ENCODE measurements at places on chromosomes 5 and 9.

- DNase-seq: no peak
These were observed 250.2 kb upstream of the GAS1 start for GRCh38 chr9:87197349-87198130.

DNA sequence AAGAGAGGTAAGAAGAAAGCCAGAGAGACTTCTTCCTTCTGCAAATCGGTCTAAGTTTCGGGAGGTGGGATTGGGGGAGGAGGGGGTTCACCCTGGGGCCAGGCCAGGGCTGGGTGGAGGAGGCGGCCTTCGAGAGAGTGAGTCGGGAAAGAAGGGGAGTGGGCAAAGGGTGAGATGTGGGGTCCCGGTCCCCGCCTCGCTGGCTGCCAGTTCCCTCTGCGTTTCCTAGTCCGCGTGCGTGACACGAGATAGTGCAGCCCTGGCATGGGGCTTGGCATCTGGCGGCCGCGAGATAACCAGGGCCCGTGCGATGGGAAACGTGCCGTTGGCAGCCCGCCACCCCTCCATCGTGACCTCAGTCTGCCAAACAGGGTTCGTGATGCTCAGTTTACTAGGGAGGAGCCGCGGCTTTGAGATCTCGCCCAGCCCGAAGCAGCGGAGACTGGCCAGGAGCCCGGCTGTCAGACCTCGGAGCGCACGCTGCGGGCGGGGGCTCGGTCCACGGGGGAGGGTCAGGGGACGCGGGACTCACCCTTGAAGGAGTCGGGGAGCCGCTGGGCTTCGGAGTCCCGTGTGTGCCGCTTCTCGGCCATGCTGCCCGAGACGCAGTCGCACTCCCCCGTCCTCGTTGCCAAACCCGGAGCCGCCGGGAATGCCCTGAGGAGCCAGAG is at the start of gene STOM:
STOM (minus strand) TSS at position 656 of the 671 bp plus-strand sequence; CDS start at position 593, 63 bp downstream.
- peak; percentile 45 for DNase-seq

DNA sequence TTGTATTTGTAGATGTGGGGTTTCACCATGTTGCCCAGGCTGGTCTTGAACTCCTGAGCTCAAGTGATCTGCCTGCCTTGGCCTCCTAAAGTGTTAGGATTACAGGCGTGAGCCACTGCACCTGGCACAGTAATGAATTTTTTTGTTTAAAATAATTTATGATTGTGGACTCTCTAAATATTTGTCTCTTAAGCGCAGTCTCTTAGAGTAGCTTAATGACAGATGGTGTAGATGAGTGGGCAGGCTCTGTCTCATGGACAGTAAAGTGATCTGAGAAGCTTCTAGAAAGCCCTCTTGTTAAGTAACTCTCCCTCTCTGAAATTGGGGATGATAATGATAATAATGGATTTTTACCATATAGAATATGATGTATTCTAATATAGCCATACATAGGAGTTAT is 47.5 kb upstream of the KIAA1958 start:
- no peak for DNase-seq

- DNase-seq: no peak
These were observed 311.7 kb downstream of the TRIM36 start for GRCh38 chr5:114857941-114858551.

DNA sequence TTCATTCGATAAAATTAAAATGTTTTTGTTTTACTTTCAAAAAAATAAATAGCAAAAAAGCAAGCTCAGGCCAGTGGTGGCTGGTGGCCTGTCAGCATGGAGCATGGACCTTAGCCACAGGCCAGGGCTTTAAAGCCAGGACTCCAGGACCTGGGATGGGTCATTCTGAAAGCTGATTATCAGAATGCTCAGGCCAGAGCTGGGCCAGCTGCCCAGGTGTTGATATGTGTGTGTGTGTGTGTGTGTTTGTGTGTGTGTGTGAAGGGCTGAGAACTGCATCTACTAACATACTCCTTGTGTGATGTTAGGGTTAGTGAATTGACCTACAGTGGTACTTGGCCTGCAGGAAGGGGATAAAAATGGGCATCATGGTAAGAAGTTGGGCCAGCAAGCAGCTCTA is 21.5 kb downstream of the PALM2AKAP2 start:
- no peak for DNase-seq

DNA sequence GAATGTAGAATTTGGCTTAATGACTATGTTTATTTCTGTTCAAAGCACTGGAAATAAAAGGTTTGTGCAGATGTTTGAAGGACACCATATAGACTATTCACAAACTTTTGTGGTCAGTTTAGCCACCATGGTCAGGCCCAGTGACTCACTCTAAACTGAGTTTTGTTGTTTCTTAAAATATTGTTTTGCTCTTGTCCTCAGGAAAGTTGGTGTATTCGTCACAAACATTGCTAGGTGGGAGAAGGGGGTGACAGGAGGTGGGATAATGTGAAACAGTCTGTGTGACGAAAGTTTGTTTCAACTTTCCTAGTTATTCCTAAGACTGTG is 35.0 kb upstream of the LIFR start:
- DNase-seq: no peak

- DNase-seq: no peak
These were observed 92.5 kb downstream of the FBXO38 start for GRCh38 chr5:148476302-148476701.

DNA sequence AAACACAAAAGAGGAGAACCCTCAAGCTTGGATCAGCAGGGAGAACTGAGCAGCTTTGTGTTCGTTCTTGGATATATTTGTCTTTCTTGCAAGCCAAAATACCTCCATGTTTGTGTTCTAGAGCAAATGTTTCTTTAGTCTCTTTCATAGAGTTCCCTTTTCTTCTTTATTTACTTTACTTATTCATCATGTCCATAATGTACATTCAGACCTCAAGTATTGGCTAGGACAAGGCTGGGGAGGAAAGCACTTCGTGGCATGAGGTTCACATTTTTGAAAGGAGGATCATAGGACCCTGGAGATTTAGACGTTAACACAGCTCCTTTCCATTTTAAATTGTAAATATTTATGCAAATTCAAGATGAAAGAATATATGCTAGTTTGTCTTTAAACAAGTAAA is 590.2 kb upstream of the MEF2C start:
- DNase-seq: no peak

GRCh38 chr9:36924071-36924470 is 110.0 kb downstream of the PAX5 start:
- DNase-seq: peak; percentile 83

DNA sequence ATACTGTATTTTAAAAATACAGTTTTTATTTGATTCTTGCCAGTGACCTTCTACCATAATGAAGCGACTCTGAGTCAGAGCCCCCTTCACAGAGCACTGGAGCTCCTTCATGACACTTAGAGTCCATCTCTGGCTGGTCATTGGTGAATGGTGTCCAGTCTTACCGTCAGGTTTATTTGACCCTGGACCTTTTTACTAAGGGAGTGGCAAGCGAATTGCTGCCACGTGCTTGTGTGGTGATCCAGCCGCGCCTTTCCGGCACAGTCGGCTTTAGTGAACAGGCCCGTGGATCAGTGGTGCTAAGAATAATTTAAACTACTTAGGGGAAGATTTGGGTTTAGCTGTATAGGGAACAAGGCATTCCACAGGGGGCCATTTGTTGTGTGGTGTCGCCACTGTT is 48.5 kb downstream of the PRRC2B start:
- DNase-seq: no peak

- DNase-seq: no peak
These were observed 40.0 kb upstream of the PDZD2 start for GRCh38 chr5:31598640-31599611.

DNA sequence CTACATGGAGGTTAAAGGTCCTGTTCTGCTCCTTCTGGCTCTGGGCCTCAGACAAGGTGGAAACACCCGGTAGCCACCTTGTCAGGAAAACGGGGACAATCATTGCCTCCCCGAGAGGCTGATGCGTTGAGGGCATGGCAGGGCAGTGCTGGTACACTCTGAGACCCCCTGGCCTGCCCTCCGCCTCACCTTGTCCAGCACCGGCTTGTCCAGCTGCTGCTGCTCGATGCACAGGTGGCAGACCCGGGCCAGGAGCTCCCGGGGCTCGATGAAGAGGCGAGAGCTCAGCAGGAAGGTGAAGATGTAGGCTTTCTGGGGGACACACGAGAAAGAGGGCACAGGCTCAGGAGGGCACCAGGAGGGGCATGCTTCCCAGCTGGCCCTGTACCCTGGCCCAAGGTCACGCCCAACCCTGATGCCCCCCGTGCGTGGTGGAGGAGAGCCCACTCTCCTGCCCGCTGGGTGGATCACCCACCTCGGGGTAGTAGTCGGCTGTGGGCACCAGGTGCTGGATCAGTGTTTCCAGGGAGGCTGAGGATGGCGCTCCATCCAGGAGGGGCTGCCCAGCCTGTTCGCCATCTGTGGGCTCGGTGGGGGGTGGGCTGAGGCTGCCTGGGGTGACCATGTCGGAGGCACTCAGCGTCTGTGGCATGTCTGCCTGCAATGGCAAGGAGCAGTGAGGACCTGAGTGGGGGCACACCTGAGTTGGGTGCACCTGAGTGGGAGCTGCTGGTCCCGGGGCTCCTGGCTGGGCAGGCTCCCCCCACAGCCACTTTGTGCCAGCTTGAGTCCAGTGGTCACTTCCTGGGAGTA is 66.0 kb upstream of the RNF130 start:
- DNase-seq: no peak

- DNase-seq: no peak
These were observed 481.2 kb upstream of the KLF4 start for GRCh38 chr9:107970726-107971125.

GRCh38 chr9:134439368-134439784 is 113.1 kb downstream of the RXRA start:
- DNase-seq: no peak

DNA sequence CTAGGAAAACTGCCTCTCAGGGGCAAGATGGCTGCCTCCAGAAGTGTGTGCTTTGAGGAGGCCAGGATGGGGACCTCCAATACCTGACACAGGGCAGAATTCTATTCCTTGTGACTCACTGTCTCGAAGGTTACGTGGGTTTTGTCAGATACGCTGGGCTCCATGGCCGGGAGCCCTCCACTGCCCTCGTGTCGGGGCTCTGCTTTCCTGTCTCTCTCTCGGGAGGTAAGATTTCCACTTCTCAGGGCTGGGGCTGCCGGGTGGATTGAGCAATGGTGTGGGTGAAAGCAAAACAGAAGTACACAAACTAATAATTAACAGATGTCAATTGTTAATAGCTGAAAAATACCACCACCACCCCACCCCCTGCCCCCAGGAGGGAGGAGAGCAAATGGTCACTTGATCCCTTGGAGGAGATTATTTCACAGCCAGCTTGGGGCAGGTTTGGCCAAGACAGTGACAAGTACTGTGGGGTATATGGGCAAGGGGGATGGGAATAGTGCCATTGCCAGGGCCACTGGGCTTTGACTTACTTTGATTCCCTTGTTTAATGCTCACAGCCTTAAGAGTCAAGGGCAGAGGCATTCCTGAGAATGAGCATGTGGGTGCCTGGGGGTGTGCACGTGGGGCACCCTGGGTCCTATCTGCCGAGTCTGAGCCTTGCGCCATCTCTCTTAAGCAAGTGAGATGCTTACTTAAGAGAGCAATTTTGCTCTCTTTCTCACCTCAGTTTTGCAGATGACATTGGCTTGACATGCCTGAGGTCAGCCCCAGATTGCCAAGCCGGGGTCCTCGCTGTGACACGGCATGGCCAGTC is 28.8 kb upstream of the DAB2IP start:
- no peak for DNase-seq

GRCh38 chr9:135961811-135962695 is 880 bp upstream of the UBAC1 start:
- DNase-seq: peak; percentile 51

GRCh38 chr5:96189028-96189826 is 227.6 kb upstream of the ELL2 start:
- no peak for DNase-seq

DNA sequence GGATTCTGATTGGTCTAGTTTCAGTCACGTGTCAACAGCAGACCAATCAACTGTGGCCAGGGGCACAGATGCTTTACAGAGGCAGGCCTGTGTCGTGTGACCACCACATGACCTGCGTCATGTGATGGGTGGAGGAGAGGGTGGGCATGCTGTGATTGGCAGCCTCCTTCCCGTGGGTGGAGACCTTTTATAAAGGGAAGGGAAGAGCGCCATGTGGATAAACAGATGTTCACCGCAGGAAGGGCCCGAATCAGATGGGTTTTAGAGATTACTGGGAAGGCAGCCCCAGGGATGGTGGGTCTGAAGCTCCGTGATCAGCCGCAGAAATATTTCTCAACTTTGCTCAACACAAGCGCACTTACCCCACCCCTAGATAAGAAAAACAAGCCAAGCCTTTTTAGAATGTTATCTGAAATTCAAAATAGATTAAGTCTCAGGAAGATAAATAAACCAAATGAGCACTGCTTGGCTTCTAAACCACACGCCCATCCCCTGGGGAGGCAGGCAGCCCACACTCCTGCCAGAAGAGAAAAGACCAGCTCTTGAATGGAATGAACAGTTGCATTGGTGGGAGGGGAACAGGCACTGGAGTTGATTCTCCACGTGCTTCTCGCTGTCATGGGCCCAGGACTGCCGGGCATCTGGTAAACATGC is 43.6 kb downstream of the ROPN1L start:
- peak; percentile 10 for DNase-seq

DNA sequence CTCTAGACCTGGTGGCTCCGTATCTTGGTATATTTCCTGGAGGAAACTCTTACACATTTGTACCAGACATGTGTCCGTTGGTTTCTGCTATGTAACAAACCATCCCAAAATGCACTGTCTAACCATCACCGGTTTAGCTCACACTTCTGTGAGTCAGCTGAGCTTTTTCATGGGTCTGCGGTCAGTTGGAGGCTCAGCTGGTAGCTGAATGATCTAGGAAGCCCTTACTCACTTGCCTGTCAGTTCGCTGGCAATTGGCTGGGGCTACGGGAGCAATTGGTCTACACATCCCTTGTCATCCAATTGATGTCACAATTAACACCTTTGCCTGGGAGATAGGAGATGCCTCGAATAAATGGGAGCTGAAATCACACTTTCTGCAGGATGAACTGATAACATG is 11.6 kb upstream of the WHRN start:
- DNase-seq: no peak

DNA sequence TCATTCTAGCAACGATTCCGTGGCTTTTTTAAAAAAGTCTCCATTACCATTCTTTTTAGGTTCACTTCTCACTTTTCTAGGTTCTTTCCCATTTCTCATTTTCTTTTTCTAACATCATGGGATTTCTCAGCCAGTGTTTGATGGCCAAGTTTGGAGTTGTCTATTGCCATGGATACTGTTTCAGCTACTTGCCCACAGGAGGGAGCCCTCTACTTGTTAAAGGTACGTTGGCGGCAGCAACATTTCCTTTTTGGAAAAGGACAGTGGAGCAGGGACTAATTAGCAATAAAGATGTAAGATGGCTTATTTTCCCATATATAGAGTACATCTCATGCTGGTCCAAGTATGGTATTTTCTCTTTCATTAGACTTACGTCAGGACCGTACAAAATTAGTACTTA is 2257.5 kb upstream of the C9orf72 start:
- peak; percentile 3 for DNase-seq

- peak; percentile 66 for DNase-seq
These were observed 8.4 kb upstream of the CERCAM start for GRCh38 chr9:128412120-128412790.

DNA sequence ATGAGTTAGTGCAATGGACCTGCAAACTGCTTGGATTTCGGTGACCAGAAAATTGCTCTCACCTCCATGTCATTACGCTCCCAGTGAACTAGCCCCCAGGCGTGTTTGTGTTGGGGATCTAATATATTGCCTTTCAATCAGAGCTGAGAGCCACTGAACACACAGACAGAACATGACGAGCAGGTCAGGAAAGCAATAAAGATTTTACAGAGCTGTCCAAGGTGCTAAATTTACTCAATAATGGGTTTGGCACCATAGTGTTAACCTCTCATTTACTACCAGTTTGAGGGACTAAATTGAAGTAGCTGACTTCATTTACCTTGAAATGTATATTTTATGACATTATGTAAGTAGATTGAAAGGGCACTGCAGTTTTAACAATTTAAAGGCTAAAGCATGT is 383.0 kb downstream of the EBF1 start:
- DNase-seq: no peak

- DNase-seq: no peak
These were observed 407.6 kb downstream of the DNAH5 start for GRCh38 chr5:13536933-13537332.
